Psoas muscle (tissue), 8 donors: ENCODE measurements at places on chromosomes 5 and 9.

DNA sequence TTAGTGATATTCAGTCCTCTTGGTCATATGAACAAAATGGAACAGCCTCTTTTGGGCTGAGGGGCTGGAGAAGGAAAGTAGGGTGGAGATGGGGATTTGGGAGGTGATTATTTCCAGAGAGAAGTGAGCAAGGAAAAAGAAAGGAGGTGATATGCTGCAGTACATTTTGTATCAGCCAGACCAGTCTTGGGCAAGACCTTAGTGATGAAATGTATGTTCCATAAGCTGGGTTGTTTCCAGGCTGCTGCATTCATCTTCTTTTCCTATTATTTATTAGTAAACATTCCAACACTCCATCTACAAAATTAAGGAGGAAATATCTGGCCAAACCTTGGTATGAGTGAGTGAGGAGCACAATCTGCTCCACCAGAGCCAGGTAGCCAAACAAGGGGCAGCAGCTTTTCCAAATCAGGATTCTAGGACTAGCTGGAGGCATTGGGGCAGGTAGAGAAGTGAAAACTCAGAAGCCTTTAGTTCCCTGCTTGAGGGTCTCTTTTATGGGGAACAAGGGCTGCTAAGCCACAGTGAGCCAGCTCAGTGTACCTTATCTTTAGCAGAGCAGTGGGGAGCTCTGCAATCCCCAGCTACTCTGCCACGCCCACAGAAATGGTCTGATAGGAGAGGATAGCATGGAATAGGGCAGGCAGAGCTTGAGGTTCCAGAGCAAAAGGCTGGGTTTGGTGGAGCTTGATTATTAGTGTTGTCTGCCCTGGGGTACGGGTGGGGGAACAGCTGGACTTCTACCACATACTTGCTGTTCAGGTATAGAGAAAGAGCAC lies 19.5 kb downstream of the RAD1 start:
- DNase-seq = no peak
- H3K36me3 ChIP-seq = peaks cover 14% of the 10 kb centered on the region
- no peaks in the 10 kb centered on the region for H3K4me1 ChIP-seq

DNA sequence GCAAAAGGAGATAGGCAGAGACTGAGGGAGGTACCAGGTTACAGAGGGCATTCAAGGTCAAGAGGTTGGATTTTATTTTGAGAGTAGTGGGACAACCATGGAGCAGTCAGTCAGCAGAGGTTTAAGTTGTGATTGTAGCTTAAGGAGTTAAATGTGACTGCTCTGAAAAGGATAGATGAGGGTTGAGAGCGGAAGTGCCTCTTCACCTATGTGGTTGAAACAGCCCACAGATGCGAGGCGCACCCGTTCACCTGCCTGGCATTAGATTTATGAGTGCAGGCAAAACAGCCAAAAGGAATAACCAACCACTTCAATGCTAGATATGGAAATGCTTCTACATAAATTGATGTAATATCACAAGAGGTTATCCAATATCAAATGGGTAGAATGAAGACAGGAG lies 8.4 kb downstream of the ZNF474 start:
- H3K4me1 ChIP-seq = no peaks in the 10 kb centered on the region
- H3K27ac ChIP-seq = no peak overlapping the region
- no peak overlapping the region for H3K4me3 ChIP-seq
- H3K36me3 ChIP-seq = no peaks in the 10 kb centered on the region
- no peak for DNase-seq

DNA sequence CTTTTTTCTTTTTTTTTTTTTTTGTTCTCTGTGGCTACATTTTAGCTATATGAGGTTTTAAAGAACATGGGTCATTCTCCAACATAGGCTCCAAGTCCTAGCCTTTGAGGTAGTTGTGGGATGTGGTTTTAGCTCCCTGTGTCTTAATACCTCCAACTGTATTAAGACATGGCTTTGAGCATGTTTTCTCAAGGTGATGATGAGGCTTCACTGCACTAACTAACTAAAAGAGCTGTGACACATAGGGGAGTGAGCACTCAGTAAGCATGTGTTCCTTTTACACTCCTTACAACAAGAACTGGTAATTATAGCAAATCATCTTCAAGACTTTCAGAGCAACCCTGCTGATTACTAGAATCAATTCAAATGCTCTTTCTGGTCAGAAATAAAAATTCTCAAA lies 333.6 kb upstream of the CCNH start:
- H3K4me1 ChIP-seq = no peaks in the 10 kb centered on the region
- H3K27me3 ChIP-seq = no peaks in the 10 kb centered on the region
- no peak for DNase-seq
- no peak overlapping the region for H3K27ac ChIP-seq
- no peaks in the 10 kb centered on the region for H3K36me3 ChIP-seq
- H3K4me3 ChIP-seq = no peak overlapping the region

DNA sequence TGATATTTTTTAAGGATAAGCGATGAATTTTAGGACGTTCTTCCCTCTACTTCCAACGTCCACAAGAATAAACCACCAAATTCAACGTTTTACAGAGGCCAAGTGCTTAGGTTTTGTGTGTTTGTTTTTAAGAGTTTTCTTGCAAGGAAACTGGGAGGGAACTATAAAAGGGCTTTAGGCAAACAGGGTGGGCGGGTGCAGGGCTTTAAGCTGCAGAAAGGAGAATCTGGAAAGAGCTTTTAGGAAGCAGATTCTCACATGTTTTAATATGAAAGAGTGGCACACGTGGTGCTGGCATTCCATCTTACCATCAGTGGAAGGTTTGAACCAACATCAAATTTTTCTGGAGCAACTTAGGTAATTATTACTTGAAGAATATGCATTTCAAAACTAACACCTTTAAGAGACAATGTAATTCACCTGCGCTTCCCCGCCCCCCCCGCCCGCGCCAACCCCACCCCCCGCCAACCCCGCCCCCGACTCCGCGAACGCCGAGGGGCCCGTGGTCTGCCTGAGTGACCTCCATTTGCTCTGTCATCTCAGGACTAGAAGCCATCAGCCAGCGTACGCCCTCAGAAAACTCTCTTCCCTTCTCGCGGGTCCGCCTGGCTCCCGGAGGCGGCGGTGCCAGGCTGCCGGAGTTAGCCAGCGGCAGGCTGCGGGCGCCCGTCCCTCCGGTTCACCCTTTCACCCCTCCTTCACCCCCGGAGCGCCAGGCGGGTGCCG lies 911 bp upstream of the PIK3R1 start:
- H3K4me3 ChIP-seq = peak overlapping the region; percentile 95
- H3K27ac ChIP-seq = peak overlapping the region; percentile 99
- no peaks in the 10 kb centered on the region for H3K27me3 ChIP-seq

GRCh38 chr5:115487168-115487567 lies 57.4 kb downstream of the FEM1C start:
- H3K27ac ChIP-seq = no peak overlapping the region
- H3K27me3 ChIP-seq = no peaks in the 10 kb centered on the region
- H3K36me3 ChIP-seq = no peaks in the 10 kb centered on the region
- no peak overlapping the region for H3K4me3 ChIP-seq
- H3K4me1 ChIP-seq = no peaks in the 10 kb centered on the region
